Stimulated activated CD8-positive, alpha-beta memory T cell treated with anti-CD3 and anti-CD28 coated beads, Interleukin-2, amount 100 ng/mL, for 1 hour (primary cell): ENCODE measurements at places on chromosomes 1 and 21.

DNA sequence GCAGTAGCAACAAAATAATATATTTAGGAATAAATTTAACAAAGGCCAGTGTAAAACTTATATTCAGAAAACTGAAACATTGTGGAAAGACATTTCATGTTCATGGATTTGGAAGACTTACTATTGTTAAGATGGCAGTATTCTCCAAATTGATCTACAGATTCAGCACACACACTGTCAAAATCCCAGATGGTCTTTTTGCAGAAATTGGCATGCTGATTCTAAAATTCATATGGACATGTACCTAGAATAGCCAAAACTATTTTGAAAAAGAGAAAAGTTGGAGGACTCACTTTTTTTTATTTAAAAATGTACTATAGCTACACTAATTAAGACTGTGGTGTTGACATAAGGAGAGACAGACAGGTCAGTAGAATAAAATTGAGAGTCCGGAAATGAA, 32.0 kb upstream of the SH3D21 start:
- no peak for DNase-seq

GRCh38 chr1:161084597-161084988, 4.8 kb downstream of the NECTIN4 start:
- no peak for DNase-seq

DNA sequence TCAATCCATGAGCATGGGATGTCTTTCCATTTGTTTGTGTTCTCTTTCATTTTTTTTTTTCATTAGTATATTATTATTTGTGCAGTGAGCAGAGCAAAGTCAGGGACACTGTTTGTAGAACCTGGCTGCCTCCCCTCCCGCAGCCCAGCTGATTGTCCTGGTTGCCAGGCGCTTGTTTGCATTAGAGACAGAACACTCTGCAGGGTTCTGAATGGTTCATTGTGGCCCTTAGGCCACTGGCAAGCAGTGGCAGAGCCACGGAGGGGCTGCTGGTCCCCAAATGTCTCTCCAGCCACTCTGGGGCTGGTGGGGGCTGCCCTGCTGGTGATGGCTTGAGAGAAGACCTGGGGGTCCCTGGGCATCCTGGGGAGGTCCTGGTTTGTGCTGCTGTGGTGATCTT, 29.0 kb downstream of the ETS2 start:
- DNase-seq = no peak

- no peak for DNase-seq
Observed at GRCh38 chr1:235835226-235835625, 31.5 kb downstream of the LYST start.

DNA sequence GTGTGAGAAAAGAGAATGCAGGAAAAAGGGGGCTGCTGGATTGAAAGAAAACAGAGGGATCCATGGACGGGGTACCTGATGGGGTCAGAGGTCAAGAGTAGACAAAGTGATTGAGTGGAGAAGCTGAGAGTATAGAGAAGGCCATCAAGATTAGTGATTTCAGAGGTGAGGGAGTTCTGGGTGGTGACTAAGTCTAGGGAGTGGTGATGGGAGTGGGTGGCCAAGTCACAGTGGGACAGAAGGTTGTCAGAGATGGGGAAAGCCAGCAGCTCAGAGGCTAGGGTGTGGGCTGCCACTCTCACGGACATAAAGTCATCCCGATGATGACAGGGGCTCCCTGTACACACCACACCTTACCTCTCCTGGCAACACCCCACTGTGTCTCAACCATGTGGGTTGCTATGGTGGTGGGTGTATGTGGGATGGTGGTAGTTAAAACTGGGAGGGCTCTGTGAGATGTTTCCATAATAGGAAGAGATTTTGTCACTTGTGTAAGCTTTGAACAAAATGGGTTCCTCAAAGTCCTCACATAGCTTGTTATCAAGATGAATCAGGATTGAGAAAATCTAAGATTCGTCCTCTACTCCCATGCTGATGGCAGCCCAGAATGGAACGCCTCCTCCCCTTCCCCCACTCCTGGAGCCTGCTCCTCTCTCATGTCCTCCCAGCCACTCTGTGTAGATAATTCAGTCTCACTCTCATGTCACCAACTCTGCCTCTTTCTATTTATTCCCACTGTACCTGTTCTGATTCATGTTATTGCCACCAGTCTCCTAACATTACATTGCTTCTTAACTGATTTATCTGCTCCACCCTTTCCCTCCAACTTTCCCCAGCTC, 20.3 kb upstream of the CSF1 start:
- DNase-seq = no peak

DNA sequence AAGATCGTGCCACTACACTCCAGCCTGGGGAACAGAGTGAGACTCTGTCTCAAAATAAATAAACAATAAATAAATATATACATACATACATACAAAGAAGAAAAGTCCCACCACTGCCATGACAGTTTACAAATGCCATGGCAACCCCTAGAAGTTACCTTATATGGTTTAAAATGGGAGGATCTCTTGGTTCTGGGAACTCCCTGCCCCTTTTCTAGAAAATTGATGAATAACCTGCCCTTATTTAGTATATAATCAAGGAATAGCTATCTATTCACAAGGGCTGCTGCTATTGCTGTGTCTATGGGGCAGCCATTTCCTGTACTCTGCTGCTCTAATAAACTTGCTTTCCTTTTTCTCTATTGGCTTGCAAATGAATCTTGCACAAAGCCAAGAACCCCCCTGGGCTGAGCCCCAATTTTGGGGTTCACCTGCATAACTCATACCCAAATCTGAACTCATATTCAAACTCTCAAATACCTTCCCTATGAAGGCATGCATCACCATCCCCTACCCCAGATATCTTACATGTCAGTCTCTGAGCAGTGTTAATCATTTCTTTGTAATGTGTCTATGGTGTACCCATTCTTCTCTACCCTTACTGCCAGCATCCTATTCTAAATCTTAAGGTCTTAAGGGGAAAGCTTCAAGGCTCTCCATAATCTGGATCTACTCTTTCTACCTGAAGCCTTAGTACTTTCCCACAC, 9.0 kb downstream of the GON4L start:
- no peak for DNase-seq
